ENCODE measurements at places on chromosomes 3 and 15.

DNA sequence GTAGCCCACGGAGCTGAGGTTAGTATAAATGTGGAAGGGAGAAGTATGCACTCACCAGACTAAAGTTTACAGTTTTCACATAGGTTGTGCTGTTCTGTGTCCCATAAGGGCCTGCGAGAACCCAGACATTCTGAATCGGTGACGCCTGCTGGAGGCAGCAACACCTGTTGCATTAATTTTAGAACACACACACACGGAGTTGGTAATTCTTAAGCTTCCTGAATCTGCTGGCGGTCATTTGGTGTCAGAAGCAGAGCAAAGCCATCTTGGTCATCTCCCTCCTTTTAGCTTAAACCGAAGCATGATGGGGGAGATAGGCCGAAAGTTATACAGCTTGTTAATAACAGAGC, 41.1 kb upstream of the AP3B2 start:
- no peak for DNase-seq

DNA sequence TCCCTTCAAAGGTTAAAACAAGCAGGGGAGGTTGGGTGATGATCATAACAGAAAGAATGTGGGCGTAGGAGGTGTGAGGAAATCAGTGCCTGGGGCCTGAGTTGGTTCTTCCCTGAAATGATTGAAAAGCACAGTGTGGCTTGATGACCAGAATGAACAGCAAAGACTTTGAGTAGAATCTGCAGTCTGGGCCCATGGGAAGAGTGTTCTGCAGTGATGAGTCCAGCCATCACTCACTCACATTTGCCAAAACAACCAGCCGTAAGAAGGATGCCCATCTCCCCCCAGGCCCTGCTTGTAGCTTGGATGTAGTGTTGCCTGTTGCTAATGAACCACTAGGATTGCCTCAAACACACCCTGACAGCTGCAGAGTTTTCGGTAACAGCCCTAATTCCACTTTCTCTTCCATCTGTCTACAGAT, 67.9 kb downstream of the VGLL3 start:
- no peak for DNase-seq

DNA sequence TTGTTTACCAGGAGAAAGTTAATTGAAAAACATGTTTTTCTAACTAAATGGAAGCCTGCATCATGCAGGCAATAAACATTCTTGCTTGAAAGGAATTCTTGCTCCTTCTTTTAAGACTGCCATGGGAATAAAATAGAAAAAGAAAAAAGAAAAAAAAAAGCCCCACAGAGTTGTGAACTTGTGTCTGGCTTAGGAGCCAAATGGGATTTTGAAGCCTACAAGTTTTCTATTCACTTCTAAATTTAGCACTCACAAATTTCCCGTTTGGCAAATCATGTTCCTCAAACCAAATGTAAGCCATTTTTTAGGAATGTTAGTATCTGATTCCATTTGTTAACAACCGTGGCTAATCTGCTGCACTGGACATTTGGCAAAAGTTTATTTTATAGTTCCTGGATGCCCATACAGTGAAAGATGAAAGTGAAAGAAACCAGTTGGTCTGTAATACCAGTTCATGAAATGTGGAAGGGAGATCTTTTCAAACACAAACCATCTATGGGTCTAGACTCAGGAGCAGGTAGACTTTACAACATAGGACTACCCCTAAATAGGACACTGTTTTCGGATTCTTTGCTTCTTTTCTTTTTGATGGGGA, 133.8 kb upstream of the GMNC start:
- no peak for DNase-seq

DNA sequence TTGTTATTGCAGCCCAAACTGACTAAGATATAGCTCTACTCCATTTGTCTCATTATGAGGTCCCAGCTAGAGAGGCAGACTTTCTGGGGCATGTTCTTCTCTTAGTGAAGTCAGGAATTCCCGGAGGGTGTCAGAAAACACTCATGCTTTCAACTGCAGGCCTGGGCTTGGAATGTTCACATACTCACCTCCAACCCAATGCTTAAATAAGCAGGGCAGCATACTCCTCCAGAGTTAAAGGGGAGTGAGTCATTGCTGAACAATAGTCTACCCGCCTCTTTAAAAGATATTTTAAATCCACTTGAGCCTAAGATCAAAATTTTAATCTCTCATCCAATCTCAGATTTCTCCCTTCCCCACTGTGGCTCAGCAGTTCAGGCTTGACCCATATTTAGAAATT, 167.8 kb upstream of the DPH6 start:
- no peak for DNase-seq

- no peak for DNase-seq
Observed at GRCh38 chr3:55362210-55362960, 124.7 kb downstream of the WNT5A start.

DNA sequence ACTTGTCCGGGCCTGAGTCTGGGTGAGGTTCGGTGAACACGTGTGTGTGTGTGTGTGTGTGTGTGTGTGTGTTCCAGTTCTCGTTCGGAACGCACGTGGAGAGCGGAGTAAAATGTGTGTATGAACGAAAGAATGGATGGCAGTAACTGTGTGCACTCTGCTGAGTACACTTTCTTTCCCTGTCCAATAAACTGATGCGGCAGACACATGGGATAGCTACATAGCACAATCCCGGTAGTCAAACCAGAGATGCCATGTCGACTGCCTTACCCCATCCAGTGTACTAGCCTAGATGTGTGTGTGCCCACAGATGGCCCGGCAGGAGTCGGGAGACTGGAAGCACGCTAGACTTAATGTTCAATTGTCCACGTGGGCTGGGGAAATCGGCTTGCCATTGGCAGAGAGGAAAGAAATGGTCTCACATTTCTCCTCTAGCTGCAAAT, 507 bp upstream of the GOLIM4 start:
- peak; percentile 59 for DNase-seq

DNA sequence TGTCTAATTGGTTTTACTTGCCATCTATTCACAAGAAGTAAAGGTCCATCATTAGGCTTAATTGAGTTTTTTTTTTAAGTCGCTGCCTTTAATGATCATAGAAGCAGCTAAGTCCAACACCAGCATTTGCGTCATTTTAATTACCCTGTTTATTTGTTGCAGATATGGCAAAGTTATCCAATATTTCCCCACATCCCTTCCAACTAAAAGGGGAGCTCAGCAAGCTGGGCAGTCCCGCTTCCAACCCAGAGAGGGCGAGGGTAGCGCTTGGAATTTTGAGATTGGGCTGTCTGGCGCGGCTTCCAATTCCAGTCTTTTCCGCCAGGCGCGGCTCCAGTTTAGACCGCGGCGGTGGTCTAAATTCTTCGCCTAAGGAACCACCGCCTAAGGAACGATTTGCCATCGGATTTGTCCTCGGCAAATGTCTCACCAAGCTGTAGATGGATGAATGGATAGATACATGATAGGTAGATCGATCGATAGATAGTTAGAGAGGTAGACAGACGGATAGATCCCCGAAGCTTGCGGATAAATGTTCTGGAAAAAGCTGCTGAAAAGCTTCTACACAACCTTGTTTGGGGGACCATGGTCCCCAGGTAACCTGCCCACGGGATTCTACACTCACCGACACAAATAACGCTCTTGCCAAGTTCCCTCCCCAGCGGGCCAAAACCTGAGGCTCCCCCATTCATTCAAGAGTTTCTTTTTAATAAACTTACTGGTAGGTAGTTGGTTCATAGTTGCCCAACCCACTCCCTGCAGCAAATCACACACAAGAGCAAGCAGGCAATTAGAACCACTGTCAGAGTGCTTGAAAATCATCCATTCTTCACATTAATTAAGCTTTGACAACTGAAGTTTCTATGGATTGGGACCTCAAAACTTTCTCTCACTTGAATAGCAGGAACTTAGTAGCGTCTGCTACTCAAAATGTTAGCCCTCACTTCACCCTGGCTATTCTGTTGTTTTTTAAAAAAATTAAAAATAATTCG, 49.1 kb downstream of the ZIC4 start:
- DNase-seq: no peak

DNA sequence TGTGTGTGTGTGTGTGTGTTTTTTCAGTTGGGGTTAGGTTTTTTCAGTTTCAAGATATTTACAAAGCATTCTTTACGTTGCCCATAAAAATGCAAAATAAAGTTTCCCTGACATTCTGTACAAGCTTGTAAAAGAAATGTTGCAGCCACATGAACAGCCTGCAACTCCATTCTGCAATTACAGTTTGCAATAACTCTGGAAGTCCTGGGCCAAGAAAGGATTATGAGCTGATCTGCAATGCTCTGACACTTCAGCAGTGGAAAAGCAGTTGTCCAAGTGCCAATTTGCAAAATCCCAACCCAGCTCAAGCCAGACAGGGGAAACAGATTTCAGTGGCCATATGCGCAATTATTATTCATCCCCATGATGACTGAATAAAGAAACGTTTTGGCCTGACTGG, 322.1 kb downstream of the MEX3B start:
- no peak for DNase-seq

GRCh38 chr3:183497313-183497712, 58.2 kb downstream of the KLHL6 start:
- DNase-seq: no peak

Measured in Right ventricle myocardium inferior (tissue), 1 donor.